ENCODE measurements at places on chromosomes 11 and 22.

DNA sequence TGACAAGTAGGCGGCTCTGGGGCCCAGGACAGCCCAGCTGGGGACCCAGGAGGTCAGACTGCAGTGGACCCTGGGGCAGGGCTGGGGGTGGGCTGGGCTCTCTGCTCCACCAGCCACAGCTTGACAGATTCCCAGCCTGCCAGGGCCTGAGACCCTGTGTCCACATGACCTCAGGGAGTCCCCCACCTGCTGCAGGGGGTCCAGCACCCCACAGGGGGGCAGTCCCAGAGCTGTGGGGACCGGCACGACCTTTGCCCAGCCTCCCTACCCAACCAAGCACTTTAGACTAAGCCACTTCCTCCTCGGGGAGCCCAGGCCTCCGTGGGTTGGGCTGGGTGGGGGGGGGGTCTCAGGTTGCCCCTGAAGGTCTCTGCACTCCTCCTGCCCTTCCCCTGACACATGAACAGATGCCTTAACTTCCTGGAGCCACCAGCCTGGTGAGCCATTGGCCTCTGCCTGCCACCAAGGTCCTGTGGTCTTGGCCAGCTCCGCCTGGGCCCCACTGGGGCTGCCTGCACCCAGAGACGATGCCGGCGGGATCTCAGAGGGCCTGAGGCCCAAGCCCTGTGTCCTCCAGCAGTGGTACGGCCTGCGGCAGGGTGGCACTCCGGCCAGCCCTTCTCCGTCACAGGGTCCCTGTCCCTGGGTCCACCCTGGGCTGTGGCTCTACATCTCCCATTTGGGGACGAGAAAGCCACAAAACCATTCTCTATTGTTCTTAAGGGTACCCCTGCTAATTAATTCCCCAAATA, 3.4 kb downstream of the CCDC188 start:
- no peak for DNase-seq

DNA sequence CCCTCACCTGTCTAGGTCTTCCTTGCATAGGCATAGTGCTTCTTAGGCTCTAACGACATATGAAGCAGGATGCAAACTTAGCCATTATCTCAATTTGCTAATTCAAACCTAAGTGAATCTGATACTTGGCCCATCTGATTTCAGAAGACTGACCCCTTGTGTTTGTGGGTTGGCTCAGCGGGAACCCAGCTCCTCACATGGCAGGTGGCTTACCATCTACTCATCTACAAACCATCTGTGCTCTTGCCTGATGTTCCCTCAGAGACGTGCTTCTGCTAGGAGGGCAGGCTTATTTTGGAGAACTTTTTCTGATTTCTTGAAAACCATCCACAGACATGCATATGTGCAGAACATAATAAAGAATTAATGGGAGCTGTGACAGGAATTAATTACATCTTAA, 15.2 kb downstream of the ELMOD1 start:
- peak; percentile 9 for DNase-seq

DNA sequence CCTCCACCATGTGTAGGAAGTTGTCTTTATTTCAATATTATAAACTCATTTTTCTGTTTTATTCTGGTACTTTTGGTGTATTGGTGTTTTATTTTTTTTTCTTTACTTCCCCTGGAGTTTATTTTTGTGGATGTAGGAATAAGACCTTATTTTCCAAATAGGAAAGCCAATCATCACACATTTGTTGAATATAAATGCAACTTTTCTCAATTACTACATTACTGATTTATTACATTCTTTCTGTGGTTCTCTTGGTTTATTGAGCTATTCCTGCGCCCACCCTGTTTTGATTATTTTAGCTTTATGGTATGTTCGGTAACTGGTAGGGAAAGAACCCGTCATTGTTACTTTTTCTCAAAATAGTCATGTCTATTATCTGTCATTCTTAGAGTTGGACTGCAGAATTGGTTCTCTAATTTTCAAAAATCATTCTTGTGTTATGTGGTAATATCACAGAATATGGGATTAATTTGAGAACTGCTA, 3.6 kb downstream of the IGLL5 start:
- no peak for DNase-seq

DNA sequence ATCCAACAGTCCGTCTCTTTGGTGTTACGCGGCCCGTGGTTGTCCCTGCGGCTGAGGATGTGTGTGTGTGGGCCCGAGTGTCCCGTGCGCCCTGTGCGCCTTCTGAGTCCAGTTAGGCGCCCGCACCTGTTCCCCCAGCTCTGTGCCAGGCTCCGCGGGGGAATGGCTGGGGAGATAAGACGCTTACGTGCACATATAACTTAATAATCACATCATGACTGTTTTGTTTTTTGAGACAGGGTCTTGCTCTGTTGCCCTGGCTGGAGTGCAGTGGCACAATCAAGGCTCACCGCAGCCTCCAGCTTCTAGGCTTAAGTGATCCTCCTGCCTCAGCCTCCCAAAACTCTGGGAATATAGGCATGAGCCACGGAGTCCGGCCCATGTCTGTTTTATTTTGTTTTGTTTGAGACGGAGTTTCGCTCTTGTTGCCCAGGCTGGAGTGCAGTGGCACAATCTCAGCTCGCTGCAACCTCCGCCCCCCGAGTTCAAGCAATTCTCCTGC, 817 bp downstream of the ARL2 start:
- no peak for DNase-seq

DNA sequence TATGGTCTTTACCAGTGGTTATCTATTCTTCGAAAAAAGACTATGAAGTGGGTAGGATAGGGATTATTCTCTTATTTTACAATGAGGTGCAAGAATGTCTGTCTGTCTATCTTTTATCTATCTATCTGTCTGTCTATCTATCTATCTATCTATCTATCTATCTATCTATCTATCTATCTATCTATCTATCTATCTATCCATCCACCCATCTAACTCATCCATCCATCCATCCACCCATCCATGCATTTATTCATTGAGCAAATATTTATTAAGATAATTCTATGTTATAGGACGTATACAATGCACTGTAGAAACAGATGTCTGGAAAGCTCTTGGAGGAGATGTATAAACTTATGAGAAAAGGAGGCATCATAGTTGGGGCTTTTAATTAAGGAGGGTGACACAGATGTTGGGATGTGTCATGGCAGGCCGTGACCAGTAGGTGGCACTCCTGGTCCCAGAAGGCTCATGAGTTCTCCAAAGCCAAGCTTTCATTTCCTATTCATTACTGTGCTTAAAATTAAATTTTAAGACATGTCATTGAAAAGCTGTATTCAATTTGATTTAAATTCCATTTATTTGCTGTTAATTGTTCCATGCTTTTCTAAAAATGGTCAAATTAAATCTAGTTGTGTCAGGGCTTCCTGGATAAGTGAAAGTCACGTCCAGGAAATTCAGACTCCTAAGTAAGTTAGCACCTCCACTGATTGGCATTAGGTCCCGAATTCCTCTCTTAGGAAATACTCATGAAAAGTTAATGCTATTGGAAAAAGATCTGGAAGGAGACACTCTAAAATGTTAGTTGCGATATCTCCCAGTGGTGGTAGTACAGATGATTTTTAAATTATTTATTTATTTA, 19.0 kb upstream of the E2F8 start:
- DNase-seq: peak; percentile 78

DNA sequence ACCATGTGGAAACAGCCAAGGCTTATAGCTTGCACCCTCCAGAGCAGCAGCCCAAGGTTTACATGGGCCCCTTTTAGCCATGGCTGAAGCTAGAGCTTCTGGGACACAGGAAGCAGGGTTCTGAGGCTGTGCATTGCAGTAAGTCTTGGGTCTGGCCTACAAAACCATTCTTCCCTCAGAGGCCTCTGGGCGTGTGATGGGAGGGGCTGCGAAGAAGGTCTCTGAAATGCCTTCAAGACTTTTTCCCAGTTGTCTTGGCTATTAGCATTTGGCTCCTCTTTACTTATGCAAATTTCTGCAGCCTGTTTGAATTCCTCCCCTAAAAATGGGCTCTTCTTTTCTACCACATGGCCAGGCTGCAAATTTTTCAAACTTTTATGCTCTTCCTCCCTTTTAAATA, 109.5 kb downstream of the BBOX1 start:
- no peak for DNase-seq

DNA sequence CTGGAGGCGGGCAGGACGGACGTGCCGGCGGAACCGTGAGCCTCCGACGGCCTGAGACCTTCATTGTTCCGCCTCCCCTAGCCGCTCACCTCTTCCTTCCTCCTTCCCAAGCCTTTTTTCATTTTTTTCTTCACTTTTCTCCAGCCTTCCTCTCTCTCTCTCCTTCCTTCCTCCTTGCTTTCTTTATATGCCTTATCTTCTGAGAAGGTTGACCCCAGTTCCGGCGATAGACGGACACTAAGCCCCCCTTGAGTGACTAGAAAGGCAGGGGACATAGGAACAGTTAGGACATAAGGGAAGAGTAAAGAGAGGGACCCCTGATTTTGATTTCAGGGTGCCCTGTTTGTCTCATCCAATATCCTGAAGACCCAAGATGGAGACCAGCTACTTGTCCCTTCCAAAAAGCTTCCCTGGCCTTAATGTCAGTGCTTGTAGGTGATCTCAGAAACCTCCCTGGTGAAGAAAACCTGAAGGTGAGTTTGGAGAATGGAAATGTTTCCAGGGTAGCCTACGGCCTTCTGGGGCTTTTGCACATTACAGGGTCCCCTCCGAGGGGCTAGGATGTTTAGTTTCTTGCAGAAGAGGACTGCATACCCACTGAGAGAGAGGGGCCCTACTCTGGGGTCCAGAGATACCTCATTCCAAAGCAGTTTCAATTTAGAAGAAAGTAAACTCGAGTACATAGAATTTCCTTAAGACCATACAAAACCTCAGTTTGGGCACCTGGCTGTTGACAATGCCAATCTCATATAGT, 3.5 kb downstream of the ADM start:
- DNase-seq: peak; percentile 43

DNA sequence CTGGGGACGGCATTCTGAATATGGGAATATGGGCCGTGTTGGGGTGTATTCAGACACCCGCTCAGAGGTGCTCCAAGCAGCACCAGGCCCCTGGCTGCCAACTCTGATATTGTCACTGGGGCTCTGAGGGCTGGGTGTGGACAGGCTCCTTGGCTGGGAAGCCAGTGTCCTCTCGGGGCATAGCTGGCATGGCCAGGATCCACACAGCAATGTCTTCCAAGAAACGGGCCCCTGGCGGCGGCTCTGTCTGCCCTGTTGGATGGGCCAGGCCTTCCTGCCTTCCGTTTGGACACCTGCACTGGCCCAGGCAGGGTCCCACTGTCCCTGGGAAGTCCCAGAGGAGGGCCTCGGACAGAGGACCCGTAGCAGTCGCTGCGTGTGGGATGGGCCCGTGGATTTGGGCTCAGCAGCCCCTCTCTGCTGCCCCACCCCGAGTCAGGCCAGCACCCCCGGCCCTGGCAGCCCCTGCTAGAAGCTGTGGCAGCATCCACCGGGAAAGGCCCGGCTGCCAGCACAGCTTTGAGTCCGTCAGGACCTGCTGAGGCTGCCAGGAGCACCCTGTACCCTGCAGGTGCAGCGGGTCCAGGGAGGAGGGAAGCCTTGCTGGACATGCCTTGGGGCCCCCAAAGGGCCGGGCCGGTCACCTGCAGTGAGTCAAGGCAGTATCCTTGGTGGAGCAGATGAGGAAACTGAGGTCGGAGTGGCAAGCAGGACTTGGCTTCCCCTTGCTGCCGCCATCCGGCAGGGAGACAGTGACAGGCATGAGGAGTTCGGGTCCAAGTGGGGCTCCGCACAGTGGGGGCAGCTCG, 4.1 kb downstream of the PANX2 start:
- no peak for DNase-seq
